ENCODE measurements at places on chromosomes 5 and 9.
A peak's percentile ranks its signal among the peaks of the same experiment; 100 is the strongest.

DNA sequence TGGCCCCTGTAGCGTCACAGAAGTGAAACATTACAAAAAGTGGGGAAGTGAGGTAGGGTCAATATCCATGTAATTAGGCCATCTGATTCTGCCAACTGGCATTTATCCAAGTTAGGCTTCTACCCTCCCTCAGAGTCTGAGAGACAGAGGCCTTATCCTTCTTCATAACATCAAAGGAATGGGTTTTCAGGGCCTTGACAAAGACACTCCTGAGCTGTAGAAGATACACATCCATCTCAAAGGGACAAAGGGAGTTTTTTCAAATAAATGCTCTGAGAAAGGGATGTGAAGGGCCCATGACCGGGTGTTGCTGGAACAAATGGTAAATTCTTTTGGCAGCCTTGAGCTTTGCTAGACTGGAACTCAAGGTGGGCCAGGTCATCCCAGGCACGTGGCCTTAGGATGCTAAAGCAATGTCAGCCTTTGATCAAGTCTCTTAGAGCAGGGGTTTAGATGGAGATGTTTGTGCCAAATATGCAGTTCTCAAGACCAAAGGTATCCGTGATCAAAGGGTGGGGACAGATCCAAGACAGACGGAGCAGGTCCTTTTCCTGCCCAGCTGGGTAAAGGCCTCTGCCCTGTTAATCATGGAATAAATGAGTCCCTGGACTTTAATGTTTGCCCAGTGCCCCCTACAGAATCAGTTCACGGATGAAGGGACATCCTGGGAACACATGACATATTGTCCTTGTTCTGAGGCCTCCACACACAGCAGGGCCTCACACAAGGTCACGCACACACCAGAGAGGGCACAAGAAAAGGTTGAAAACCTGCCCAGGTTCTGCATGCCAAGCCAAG is 10.0 kb upstream of the FAM169A start:
- DNase-seq, result no peak

- DNase-seq, result peak; percentile 11
Observed at GRCh38 chr5:133460172-133460758, 152.1 kb downstream of the FSTL4 start.

DNA sequence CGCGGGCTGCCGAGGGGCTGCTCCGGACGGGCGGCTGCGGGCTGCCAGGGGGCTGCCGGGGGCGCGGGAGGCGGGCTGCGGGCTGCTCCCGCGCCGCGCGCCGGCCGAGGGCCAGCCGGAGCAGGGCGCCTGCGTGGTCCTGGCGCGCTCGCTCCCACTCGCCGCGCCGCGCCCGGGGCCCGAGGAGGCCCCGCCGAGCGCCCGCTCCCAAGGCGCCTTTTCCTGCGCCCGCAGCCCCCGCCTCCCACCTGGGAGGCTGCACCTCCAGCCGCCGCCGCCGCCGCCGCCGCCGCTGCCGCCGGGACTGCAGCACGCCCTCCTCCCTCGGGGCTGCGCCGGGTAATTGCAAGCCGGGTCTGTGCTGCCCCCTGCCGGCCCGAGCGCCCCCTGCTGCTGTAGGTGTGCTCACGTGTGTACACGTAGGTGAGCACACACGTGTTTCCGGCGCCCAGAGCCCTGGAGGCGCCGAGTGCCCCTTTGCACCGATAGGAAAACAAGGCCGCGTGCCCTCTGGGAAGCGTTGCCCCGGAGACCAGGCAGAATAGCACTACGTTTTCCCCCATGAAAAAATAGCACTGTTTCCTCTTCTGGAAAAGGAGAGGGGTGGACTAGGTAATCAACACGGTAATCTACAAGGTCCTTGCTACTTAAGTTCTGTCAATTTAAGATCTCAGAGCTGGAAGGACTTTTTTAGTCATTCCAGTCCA is at the start of gene EPB41L4B:
Gene EPB41L4B (minus strand): TSS at position 318 of the 707 bp plus-strand sequence. CDS start 613 bp downstream, outside the sequence.
- DNase-seq, result peak; percentile 79

DNA sequence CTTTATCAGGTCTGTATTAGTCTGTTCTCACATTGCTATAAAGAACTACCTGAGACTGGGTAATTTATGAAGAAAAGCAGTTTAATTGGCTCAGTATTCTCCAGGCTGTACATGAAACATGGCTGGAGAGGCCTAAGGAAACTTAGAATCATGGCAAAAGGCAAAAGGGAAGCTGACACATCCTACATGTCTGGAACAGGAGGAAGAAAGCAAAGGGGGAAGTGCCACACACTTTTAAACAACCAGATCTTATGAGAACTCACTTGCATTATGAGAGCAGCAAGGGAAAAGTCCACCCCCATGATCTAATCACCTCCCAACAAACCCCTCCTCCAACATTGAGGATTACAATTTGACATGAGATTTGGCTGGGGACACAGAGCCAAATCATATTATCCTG is 132.1 kb downstream of the PCSK1 start:
- no peak for DNase-seq

DNA sequence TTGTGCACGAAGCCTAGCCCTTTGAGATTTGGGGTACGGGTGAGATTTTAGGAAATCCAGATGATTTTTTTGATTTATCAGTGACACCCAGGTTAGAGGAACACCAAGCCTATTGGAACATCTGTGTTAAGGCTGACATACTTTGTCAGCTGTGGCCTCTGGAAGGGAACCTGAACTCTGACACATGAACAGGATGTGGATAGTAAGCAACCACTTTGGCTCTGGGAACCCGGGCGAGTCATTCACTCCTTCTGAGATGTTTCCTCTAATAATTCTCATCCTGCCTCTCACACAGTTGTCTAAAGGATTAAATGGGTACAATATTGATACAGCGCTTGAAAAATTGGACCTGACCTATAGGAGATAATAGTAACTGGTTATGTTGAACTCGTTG is 67.8 kb downstream of the FGF1 start:
- no peak for DNase-seq

- no peak for DNase-seq
Observed at GRCh38 chr9:126618190-126618584, 4.5 kb downstream of the LMX1B start.

- no peak for DNase-seq
Observed at GRCh38 chr5:10567781-10568321, 4.0 kb downstream of the ANKRD33B start.

DNA sequence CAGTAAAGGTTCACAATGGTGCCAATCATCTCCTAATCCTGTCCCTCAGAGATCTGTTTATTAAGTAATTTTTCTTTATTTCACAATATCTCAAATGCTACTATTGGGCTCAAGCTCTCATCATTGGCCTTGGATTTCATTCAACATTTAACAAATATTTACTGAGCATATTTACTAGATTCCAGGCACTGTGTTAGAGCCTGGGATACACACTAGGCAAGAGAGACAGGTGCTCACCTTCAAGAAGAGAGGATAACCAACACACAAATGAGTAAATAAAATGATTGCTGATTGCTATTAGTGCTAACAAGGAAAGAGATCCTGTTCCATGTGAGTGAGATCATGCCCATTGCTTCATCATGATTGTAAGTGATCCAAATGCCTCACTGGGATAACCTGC is 27.4 kb downstream of the PPP2R2B start:
- no peak for DNase-seq

- no peak for DNase-seq
Observed at GRCh38 chr9:33177639-33178038, 10.5 kb upstream of the B4GALT1 start.

DNA sequence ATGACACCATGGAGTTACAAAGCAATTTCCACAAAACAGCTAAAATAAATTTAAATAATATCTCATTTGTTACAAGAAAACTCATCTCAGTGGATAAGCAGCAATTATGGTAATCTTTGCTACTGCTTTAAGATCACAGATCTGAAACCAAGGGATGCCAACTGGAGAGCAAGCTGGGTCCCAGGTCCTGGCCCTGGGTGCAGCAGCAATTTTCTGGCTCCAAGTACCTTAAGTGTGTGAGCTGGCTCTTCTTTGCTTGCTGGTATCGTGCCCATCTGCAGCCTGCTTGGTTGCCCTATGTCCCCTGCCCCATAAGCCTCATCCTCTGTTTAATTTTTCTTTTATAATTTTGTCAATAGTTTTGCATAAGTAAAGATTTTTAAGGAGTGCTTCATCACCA is 41.5 kb upstream of the DIRAS2 start:
- DNase-seq, result no peak
